Omental fat pad (tissue), 4 donors: ENCODE measurements at places on chromosomes 3 and 15. TPM values are rescaled to one million over a fixed set of nuclear protein-coding genes. Genes with fewer than 3 reads are reported as not detected.

DNA sequence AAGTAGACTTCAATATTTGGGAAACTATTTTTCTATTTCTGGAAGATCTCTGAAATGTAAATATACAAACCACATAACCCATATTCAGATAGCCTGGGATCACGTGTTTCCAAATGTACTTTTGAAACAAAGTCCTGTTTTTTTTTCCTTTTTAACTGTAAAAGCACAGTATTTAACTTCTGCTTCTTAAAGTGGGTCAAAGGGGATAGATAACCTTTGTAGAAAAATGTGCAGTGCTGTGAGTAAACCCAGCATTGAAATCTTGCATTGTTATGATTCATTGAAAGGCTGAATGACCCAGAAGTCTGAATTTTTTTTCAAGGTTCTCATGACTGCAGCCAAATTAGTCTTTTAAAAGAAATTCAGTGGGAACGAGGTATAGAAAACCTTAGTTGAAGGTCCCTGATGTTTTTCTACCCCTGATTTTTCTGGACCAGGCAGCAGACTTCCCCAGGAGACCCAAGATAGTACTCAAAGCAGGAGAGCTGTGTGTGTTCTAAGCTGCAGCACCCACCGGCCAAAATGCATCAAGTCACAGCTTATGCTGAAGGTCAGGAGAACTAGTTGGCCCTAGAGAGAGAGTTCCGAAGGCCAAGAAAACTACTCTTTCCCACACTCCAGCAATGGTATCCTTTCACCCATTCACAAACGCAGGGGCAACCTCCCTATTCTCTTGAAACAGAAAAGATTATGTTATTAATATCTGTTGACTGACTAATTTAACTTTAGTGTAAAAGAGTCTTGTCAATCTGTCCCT, 43.6 kb upstream of the APH1B start:
- no peak for DNase-seq

DNA sequence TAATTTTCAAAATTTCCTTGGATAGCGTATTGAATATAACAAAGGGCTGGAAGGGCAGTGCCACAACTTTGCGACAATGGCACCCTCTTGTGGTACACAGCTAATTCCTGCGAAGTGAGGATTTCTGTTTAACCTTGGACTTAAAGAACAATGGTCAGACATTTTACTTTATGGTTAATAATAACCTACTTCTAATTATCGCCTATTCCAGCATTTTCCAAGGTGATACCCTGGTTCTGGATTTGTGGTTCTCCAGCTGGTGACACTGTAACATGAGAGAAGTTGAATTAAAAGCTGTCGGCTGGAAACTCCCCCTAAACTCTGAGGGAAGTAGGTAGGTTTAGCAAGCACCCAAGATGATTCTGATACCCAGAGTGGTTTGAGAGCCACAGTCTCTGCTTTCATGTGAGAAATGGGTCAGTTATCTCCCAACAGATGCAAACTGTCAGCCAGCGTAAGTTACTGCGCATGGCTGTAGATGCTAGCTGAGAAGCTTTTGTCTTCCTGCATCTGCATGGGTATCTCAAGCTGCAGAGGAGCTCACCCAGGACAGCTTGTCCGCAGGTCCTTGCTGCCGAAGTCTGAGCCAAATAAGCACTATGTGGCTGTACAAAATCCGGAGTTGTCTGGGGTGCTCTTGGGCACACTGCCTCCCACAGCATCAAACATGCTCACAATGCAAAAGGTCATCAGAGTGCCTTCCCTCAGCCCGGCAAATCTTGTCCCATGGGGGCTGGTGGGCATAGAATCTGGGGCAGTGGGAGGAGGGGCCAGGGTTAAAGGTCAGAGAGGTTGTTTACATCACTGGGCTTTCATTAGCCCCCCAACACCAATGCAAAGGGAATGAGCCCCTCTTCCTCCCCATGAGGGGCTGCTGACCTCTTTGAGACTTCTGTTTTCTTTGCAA, 6.6 kb upstream of the CHSY1 start:
- DNase-seq, result no peak

- DNase-seq, result no peak
Observed at GRCh38 chr3:16286751-16287543, 21.9 kb downstream of the OXNAD1 start.

The ADCY5 gene
- total RNA-seq, result 14.0 TPM

The PSTPIP1 gene
- total RNA-seq, result 11.9 TPM

The TGM5 gene
- total RNA-seq, result 5.0 TPM

GRCh38 chr15:70171256-70171886, 73.7 kb upstream of the TLE3 start:
- DNase-seq, result no peak

DNA sequence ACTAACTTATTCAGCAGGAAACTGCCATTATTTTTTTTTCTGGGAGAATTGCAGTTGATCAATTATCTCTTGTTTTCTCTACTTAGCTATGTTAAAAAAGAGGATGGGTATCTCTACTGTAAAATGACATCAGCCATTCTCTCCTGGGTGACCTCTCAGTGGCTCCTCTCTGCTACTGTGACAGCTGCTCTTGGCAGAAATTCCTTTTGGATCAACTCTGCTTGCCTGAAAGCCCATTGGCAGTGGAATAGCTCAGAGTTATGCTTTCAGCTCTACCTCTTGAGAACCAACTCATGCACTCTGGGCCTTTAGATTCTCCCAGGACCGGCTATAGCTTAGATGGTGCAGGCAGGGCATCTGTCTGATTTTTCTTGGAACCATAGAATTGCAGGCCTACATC, 99.9 kb upstream of the GAP43 start:
- DNase-seq, result no peak

GRCh38 chr15:24835301-24835700, 119.5 kb upstream of the SNRPN start:
- no peak for DNase-seq
